ENCODE measurements at places on chromosomes 1 and 21.

- DNase-seq, result no peak
Measured at GRCh38 chr1:153794624-153795329, 19.6 kb downstream of the SLC27A3 start.

DNA sequence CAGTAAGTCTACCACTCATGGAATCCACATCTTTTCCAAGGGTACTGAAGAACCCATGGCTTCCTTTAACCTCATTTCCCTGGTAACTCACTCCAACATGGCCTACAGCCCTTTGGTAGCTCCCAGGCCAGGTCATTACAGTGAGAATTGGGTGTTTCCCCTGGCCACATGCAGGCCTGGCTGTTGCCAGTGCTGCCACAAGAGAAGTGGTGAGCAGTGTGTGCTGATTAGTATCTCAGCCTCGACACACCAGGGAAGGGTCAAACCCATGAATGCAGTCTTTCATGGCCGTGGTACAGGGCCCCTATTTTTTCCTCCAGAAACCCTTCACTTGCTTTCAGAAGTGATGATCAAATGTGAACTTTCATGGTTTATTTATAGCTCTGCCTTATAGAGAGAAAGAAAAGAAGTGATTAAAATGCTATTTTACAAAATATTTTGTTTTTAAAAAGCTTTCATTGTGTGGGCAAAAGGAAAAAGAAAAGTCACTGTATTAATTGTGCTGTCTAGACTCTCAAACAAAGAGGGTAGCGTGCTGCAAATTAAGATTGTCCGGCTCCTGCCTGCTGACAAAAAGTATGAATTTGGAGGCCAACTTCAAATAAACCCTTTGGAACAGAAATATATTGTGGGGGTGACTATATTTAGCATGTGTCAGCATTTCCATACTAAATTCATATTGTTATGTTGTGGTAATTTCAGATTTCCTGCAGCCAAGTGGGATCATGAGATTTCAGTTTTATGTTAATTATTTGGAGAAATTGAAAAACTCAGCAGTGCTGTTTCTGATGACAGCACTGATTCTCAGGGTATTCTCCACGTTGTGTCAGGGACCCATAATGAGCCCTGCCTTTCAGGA, 62.0 kb upstream of the HOOK1 start:
- DNase-seq, result no peak

DNA sequence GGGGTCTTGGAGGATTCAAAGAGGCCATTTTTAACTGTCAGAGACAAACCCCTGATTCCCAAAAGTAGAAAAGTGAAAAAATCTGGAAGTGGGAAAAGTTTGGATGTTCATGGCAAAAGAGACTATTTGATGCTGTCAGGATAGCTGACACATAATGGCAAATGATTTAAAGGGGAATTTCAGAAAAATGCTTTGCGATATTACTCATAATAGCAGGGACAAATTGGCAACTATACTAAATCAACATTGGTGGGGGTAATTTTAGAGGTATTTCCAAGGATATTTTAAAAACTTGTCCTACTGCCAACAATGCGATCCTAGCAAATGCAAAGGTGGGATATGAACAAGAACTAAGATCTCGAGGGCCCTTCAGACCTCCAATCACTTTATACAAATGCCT, 5.3 kb upstream of the GSTM4 start:
- no peak for DNase-seq

DNA sequence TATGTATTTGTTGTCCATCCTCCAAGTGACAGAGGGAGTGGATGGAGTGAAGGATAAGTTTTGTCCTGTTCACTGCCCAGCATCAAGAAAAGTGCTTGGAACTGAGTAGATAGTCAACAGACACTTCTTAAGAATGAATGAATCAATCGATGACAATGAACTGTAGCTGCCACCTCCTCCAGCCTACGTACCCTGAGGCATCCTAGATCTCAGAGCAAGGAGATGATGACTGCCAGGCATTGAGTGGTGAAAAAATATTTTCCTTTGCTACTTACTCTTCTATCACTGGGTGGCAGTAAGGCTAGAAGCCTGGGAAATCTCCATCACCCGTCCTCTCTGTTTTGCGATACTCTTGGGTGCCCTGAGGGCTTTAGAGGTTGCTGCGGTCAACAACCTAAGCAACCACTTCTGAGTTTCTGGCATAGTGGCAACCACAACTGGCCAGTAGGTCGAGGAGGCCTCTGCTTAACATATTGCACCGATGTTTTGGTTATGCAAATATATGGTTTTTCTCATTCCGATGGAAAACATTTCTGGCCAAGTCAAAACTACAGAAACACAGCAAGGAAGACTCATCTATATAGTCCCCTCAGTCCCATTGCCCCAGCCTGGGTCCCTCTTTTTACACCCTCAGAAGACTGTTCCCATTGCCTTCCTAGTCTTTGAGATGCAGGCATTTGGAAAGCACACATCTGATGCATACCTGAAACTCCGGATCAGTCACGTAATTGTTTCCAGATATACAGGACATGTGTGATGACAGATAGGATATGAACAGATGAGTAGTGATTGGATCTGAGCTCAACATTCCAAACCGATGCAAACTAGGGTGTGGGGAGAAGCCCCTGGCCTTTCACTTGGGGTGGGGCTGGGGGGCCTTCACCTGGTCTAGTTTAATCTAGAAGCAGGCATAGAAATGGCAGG, 136.8 kb downstream of the RUNX1 start:
- DNase-seq, result no peak

- DNase-seq, result no peak
Measured at GRCh38 chr1:151024540-151025146, 11.7 kb upstream of the BNIPL start.

DNA sequence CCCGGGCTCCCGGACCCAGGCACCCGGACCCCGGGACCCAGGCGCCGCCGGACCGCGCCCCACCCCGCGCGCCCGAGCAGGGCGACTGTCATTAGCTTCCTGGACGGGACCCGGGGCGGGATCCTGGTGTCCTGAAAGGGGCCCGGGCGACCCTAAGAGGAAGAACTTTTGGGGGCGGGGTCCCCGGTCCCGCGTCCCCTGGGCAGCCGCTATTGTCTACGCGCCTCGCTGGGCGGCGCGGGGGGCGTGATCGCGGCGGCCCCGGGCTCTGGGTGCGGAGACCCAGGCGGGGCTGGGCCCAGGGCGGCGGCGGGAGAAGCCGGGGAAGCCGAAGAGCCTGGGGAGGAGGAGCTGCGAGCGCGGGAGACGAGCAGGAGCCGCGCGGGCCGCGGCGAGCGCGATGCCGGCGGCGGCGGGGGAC, 465 bp downstream of the HUNK start:
- no peak for DNase-seq

DNA sequence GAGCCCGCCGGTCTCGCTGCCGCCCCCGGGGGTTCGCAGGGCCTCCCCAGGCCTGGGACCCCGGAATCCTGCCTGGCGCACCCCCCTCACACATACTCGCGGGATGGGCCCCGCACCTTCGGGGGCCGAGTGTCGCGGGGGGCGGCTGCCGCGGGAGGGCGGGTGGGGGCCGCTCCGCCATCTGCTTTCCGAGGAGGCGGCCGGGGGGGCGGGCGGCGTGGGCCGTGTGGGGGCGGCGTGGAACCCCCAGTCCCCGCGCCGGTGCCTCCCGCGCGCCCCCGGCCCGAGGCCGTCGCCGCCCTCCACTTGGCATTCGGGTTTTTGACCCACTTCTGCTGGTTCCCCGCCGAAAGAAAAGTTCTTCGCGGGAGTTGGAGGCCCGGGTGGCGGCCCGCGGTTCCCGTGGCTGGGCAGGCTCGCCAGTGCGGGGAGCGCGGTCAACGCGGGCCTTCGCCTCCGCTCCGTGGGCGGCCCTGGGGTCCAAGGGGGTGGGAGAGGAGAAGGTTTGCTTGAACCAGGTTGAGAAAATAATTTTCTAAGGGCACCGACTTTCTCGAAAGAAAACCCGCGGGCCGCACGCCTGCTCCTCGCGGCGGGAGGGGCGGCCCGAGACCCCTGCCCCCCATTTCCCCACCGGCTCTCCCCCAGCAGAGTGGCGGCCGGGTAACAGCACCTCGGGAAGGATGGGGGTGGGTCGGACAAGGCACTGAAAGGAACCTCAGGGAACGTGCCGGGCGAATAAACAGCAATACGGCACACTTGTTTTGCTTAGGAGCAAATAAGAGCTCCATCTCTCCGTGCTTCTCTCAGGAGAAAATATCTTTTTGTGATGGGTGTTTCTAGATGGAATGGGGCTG, 1.6 kb downstream of the PHF13 start:
- DNase-seq, result no peak

GRCh38 chr1:23743287-23744152, at the start of gene ELOA:
ELOA (plus strand) TSS chr1:23743471; CDS start chr1:23743504, 33 bp downstream.
- no peak for DNase-seq

DNA sequence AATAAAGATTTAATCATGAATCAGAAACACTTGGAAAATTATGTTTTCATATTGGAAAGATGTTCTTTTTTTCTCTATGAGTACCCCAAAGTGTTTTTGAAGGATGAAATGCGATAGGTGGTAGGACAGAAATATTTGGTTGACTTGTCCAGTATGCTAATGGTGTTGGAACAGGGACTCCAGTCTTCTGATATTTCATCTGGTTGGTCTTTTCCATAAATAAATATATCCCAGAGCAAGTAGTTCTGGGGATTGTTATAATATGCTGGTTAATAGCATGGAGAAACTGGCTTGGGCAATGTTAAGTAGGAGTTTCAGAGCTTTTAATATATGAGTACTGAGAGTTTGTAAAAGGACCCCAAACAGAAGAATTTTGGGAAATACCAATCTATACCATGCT, 8.7 kb downstream of the PGM1 start:
- DNase-seq, result no peak

GRCh38 chr1:193313354-193314140, 127.1 kb upstream of the B3GALT2 start:
- DNase-seq, result no peak

DNA sequence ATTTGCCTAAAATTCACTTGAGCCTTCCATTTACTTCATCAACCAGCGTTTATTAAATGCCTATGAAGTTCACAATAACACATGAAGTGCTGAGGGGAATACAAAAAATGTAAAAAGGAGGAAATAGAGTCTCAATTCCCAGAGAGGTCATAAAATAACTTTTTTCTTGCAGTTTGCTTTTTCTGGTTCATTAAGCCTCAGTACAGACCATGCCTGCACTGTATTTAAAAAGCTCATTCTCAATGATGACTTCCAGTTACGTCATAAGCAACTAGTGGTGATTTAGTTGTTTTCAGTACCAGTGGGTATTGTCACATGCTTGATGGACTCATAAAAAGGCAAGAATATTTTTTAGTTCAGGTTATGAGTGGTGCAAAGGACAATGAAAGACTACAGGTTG, 160.1 kb upstream of the UBE2U start:
- DNase-seq, result no peak

GRCh38 chr1:160398823-160399222, 1.5 kb upstream of the VANGL2 start:
- no peak for DNase-seq

DNA sequence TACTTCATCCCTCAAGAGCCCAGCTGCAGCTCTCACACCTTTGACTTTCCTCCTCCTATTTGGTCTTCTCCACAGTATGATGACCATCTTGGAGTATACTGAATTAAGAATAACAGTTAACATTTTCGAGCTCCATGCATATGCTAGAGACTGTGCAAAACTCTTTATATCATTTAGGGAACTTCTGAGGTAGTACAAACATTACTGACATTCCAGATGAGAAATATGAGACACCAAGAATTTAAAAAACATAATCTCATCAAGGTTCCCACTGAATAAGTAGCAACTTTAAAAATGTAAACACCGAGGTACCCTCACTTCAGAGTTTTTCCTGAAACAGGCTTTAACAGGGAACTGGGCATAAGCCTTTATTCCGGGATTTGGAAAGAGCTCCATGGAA, 22.7 kb downstream of the FMO3 start:
- DNase-seq, result no peak

- DNase-seq, result no peak
Measured at GRCh38 chr1:5308249-5308648, 653.8 kb downstream of the AJAP1 start.

GRCh38 chr1:234542211-234542850, 63.4 kb upstream of the TARBP1 start:
- DNase-seq, result no peak

DNA sequence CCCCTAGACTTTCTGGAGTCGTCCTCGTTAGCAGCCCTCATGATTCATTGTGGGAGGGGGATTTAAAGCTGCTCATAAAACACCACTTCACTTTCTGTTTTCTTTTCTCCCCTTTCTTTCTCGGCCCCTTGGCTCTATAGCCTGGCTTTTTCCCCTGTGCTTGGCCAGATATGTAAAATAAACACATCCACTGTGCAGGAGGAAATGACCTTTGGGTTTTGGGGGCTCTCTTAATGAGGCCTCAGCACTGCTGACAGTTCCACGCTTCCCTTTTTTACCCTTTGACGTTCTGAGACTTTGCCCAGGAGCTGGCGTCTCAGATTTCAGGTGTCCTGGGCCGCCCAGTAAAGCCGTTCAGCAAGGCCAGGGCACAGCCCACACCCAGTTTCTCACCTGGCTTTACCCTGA, 65.7 kb downstream of the RUNX3 start:
- DNase-seq, result no peak

DNA sequence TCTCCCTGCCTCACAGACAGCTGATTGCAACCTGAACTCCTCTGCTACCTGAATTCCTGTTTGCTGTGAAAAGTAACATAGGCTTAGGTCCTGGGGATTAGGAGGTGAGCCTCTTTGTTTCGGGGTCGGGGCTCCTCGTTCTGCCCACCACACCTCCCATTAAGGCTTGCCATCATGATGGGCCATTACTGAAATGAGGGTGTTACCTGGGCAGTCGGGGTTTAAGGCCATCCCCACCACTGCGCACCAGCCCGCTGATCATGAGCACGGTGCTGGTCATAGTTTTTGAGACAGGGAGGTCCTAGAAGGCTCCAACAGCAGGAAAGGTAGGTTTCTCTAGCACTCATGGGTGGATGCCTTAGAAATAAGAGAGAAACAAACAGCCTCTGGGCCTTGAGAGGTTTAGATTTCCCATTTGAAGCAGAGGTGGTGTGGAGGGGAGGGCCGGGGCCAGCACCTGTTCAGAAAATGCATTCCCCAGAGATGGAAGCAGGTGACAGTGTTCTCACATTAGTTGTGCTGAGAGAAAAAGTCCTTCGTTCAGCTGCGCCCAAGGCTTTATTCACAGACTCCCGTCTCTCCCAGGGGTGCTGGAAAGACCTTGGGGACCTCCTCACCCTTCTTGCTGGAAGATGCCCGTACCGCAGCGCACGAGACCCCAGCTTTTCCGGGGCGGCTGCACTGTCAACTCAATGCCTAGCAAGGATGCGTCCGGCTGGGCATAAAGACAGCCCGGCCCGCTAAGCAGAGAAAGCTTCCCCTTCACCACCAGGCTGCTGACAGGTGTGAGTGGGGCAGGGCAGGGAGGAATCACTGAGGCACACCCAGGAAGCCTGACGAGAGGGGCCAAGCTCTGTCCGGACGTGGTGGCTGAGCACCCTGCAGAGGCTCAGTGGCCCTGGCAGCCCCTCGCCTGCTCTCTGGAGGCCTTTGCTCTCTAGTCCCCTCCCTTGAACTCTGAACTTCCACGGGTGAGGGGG, 125.5 kb downstream of the PGBD5 start:
- DNase-seq, result no peak

DNA sequence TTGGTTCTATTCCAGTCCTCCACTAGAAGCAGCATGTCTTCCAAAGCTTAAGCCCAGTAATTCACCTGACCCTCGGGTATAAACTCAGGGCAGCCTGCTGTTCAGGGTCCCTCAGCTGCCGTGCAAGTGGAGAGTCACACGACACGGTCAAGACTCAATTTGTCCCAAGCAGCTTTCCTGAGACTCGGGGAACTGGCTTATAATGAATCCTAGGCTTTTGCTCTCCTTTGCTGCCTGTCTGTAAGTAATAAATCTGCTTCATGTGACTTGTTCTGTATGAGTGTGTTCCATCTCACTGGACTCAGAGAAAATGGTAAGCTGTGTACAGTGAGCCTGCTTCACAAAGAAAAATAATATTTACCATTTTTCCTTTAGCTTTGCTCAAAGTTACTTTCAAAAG, 119.8 kb downstream of the CYYR1 start:
- DNase-seq, result no peak
